ENCODE measurements at places on chromosomes 1 and 21. TPM values are rescaled to one million over a fixed set of nuclear protein-coding genes. Genes with fewer than 3 reads are reported as not detected.

- DNase-seq: no peak
These were observed 47.6 kb downstream of the TRIM11 start for GRCh38 chr1:228358764-228359612.

The ELAPOR1 gene
- total RNA-seq: 0.25 TPM

The VPS26C gene
- 49.6 TPM for total RNA-seq

The NPR1 gene
- 45.9 TPM for total RNA-seq

- no peak for DNase-seq
These were observed 38.8 kb upstream of the OR2B11 start for GRCh38 chr1:247496581-247497285.

The SH2D1B gene
- total RNA-seq: not detected

GRCh38 chr21:45469273-45470086, 64.5 kb downstream of the COL18A1 start:
- DNase-seq: no peak

GRCh38 chr1:173344034-173344743, 132.9 kb upstream of the PRDX6 start:
- no peak for DNase-seq

- DNase-seq: no peak
These were observed 68.2 kb downstream of the AGPAT3 start for GRCh38 chr21:43933199-43933598.

The KCNJ6 gene
- not detected for total RNA-seq

DNA sequence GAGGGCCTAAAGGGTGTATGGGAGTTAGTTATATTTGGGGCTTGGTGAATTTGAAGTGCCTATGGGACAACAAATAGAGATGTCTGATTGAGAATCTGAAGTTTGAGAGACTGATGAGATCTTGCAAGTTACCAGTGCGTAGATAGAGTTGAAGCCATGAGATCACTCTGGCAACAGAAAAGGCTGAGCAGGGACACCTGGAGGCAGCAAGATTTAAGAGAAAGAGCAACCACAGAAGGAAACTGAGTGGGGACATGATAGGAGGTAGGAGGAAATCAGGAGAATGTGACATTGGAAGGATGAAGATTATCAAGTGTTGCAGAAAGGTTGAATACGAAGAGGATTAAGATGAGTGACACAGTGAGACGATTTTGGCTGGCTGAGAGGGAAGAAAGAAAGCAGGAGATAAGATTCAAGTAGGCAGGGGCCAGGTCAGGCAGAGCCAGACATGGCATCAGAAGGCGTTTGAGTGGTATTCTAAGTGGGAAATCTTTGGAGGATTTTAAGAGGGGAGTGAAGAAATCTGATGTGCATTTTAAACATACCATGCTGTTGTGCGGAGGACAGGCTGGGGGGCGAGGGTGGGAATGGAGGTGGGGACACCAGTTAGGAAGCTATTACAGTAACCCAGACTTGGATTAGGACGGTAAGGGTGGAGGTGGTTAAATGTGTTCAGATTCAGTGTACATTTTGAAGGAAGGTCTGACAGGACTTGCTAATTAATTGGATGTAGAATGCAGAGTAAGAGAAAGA, 3.0 kb upstream of the MPL start:
- DNase-seq: no peak

DNA sequence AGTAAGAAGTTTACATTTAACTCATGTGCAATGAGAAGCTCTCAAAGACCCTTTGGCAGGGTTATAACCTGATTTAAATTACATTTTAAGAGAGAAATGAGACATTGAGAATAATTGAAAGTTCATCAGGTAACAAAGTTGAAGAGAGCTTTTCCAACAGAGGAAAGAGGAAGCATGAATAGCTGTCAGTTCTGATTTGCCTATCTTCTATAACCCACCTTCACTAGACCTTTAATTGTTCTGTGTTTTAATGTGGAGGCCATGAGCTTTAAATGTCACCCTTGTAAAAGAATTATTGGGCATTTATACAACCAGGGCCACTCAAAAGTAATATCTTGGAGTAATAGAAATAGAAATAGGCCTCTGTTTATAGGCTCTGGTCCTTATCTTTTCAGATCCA, 9.3 kb upstream of the FCRL1 start:
- DNase-seq: no peak

DNA sequence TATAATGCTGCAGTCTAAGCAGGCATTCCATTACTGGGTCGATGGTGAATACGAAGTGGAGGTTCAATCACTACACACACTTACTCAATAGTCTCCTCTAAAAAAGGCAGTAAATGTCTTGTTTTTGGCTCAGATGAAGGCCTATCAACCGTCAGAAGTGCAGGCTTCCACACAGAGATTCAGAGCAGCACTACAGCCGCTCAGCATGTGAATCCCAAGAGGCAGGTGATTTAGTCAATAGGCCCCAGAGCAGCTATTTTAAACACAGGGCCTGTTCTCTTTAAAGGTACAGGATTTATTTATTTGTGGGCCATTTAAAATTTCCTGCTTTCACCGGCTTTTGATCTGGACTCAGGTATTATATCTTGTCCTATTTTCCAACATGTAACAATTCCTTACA, 293.7 kb downstream of the RGS7 start:
- no peak for DNase-seq

DNA sequence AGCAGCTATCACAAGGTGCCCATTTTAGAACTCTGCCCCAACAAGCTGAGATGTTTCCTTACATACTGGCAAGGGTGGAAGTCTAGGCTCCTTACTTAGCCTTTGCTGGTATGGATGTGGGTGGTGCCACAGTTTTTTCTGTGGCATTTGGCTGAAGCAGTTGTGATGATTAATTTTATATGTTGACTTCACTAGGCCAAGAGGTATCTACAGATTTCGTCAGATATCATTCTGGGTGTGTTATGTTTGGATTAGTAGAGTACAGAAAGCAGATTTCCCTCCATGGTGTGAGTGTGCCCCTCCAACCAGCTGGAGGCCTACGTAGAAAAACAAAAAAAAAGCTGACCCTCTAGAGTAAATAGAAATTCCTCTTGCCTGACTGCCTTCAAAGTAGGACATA, 317.0 kb downstream of the BARHL2 start:
- DNase-seq: no peak

The TFF2 gene
- not detected for total RNA-seq

GRCh38 chr1:238052496-238053266, 162.0 kb upstream of the ZP4 start:
- no peak for DNase-seq

The CFAP74 gene
- not detected for total RNA-seq

The MEF2D gene
- total RNA-seq: 33.9 TPM

DNA sequence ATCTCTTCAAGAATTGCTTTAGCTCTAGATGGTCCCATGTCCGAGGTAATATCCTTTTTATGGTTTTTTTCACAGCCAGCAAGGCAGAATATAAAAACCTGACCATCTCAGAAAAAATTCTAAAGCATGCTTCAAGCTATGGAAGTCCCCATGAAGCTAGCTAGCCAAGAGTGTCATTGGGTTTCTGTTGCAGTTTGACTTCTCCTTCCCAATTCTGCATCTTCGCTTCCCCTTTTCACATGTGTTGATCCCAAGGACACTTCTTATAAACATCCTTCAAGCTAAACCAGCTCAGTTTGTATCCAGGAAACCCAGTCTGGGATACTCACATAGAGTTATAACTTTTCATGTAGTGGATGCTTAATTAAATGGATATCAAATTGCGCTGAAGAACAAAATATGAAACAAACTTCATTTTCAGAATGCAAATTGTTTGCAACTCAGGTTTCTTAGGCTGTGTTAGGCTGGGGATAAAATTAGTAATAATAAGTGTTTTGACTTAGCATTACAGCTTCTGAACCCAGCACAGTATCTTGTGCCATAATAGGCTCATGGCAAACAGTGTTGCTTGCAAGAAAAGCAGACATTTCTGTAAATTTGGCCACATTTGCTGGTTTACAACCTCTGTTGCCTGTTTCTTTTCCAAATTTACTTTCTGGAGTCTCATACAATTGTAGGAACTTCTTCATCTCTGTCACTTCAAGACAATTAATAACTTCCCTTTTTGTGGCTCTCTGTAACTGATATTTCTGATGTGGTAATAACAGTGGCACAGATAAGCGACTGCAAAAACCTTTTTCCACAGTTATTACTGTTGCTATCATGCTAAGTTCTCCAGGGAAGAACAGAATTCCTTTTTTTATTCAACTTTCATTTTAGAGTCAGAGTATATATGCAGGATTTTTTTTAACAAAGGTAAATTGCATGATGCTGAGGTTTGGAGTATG, 53.2 kb downstream of the NCAM2 start:
- no peak for DNase-seq

DNA sequence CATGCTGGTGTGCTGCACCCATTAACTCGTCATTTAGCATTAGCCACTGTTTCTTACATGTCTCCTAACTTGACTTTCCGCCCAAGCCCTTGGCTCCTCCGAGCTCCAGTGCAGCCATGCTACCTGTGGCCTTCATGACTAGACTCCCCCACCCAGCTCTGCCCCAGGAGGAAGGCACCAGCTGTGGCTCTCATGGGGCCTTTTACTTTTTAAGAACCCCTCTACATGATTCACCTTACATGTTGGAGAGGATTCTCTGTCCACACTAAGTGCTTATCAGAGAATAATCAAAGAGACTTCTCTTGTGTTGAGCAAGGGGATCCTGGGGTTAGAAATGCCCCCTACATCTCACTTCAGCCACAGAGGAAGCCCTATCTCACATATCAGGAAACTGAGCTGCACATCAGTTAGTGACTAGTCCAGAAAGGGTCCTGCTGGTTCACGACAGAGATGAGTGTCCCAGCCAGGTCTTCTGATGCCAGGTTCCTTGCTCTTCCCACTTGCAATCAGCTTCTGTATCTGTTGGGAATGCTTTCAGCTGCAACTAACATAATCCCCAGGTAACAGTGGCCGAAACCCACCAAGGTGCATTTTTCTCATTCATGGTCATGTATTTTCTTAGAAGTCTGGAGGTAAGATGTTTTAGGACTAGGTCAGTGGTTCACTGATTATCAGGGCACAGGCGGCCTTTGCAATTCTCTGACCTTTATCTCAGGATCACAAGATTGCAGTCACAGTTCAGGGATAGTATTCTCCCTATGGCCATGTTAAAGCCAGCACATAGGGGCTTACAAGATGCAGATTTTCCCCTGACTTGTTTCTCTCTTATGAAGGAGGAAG, 45.9 kb downstream of the KLHDC7A start:
- no peak for DNase-seq

The OR2T29 gene
- total RNA-seq: not detected

GRCh38 chr1:43522431-43522775, 8.3 kb upstream of the PTPRF start:
- DNase-seq: no peak

The RNF115 gene
- total RNA-seq: 16.2 TPM

GRCh38 chr1:212553676-212554075, 54.9 kb upstream of the ATF3 start:
- DNase-seq: no peak

GRCh38 chr21:37433456-37433840, 66.9 kb downstream of the DYRK1A start:
- DNase-seq: no peak

The ANGPTL7 gene
- 8.6 TPM for total RNA-seq

The CD1B gene
- total RNA-seq: not detected

- no peak for DNase-seq
These were observed 39.1 kb downstream of the RIMS3 start for GRCh38 chr1:40626383-40626770.

Data from vagina (tissue), 2 donors.